ENCODE measurements at places on chromosomes 5 and 9. TPM values are rescaled to one million over a fixed set of nuclear protein-coding genes. Genes with fewer than 3 reads are reported as not detected.

- no peak for DNase-seq
Observed at GRCh38 chr5:16095612-16096011, 84.0 kb downstream of the MARCHF11 start.

GRCh38 chr9:14418301-14418940 is 104.5 kb upstream of the NFIB start:
- no peak for DNase-seq

DNA sequence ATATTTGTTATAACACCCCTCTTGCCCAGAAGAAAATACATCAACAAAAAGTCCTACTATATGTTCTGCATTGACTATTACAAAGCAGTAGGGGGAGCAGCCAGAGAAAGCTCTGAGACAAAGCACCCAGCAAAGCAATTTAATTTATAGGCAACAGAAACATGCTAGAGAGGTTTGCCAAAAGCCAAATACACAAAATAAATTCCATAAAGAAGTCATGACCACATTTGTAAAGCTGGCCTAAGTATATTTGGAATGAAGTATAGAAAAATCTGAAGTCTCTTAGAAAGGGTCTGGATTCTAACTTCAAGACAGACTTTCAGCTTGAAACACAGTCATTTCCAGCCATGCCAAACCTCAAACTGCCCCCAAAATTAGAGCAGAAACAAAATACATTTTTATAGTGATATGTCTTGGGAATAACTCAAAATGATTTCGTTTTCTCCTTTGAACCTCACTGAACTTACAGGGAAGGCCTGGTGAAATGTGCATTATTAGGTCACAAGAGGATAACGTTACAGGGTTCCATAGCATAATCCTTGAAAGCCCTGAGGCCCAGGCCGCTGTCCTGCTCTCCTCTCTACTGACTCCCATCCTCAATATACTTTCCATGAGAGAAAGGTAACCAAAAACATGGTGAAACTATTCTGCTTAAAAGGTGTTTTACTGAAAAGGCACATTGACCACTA is 451.8 kb downstream of the RAB3C start:
- peak; percentile 37 for DNase-seq

Gene CAVIN4
- total RNA-seq, result 0.48 TPM

DNA sequence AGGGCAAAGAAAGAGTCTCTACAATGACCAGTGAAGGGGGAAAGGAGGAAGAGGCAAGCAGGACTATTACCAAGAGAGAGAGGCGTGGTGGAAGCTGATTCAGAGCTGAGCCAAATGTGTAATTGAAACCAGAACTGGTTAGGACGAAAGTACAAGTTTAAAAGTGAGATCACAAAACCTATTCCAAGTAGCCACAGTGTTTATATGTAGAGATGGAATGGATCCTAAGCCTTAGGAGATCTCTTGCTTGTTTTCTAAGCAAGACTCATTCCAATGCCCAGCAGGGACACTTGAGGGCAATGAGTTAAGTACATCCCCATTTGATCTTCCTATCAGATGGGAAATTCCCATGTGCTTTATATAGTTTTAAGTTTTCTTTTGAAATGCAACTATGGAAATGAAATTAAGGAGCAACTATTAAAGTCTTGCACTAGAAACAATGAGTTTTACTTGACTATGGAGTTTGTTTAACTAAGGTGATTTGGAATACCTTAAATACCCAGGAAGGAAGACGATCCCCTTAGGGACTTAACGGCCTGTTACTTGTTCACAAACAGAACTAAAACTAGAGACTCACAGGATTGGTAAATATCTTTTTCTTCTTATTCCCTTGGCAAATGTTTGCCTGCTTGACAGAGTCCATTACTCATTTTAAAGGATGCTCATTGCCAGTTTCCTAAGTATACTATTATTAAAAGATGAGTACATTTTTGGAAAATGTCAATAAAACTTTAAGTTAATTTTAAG is 51.1 kb upstream of the SNX2 start:
- DNase-seq, result peak; percentile 71

Gene ANKRD20A1
- total RNA-seq, result not detected

GRCh38 chr5:123382252-123382651 is 41.0 kb downstream of the CEP120 start:
- DNase-seq, result no peak

GRCh38 chr5:166582416-166582815 is 1709.0 kb upstream of the WWC1 start:
- no peak for DNase-seq

- no peak for DNase-seq
Observed at GRCh38 chr9:130555968-130556367, 23.4 kb upstream of the FUBP3 start.

DNA sequence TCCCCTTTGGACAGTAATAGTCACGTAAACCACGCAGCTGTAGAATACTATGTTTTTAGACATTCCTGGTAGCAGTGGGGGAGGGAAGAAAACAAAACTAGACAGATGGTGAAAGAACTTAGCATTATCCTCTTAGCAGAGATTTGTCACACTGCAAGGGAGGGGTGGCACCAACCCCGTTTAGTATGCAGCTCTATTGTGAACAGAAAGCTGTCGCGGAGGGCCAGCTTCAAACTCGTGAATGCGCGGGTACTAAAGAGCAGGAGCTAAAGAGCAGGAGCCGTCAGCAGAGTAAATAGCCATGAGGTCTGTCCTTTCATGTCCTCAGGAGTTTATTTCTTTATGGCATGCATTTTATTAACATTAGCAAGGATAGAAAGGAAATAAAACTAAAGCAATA is 141.9 kb upstream of the SLC12A2 start:
- no peak for DNase-seq

Gene DMGDH
- total RNA-seq, result not detected

DNA sequence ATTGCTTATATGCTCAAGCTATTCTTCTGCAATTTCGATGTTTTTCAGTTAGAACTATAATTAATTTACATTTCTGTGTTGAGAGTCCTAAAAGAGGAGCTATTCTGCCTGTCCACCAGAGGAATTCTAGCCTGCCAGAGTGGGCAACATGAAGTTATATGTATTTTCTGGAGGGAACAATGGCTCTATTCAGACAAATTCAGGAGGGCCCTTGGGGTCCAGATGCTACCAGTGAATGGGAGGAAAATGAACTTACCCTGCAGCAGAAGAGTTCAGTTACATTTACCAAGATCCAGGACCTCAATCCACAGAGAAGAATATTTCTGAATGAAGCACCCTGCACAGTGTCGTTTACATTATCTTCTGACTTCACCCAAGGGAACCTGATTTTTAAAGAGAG is 80.7 kb downstream of the ITGA1 start:
- DNase-seq, result no peak

- DNase-seq, result peak; percentile 54
Observed at GRCh38 chr9:69936427-69936826, 107.2 kb upstream of the MAMDC2 start.

GRCh38 chr5:13278811-13279210 is 665.7 kb downstream of the DNAH5 start:
- DNase-seq, result peak; percentile 35

GRCh38 chr9:133974631-133975341 is 17.3 kb downstream of the VAV2 start:
- DNase-seq, result no peak

DNA sequence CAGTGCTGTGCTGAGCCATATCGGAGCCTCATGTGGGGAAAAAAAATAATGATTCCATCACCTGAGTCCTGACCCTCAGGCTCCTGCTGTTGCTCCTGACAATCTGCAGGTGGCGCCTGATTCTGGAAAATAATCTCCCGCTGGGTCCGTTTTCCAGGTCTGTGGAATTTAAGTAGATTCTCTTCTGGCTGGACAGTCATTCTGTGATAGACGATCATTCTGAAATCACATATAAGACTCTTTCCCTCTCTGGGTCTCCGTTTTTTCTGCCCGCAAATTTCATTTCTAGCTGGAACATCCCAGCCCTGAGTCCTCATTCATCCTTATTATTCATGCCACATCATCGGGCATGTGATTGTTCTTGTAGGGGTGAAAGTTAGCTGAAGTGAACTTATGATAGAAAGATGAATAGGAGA is 22.1 kb upstream of the STXBP1 start:
- peak; percentile 71 for DNase-seq

Gene JADE2
- 10.7 TPM for total RNA-seq

Gene TMEM171
- total RNA-seq, result 11.9 TPM

DNA sequence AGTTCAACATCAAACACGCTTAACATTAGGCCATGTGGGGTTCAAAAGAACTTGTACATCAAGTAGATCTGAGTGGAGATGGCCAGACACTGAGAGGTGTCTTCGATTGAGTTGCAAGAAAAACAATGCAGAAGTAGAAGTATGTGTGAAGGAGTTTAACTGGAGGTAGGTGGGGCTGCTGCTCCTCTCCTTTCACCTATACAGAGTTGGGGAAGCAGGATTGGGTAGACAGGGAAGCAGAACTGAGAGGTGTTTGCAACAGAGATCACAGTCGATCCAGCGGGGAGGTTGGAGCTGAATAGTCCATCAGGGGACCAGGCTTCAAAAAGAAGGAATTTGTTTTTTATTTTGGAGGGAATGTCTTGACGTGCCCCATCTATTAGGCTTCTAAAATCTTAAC is 61.7 kb upstream of the SLC27A6 start:
- no peak for DNase-seq

Gene ALDOB
- not detected for total RNA-seq

DNA sequence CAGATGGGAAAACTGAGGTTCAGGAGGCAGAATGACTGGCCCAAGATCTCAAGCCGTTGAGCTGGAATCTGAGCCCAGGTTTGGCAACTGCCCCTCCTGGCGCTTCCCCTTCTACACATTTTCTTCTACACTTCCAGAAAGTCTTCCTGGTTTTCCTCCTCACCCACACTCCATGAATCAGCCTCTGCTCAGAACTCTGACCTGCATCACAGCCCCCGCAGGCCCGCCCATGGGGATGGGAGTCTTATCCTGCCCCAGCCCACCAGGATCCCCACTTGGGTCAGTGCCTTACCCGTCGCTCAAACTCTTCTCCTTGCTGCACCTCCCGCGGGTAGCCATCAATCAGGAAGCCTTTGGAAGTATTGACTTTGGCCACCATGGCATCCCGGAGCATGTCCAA is 5.9 kb downstream of the AK1 start:
- DNase-seq, result no peak

- DNase-seq, result no peak
Observed at GRCh38 chr5:126301056-126301455, 122.2 kb upstream of the GRAMD2B start.

DNA sequence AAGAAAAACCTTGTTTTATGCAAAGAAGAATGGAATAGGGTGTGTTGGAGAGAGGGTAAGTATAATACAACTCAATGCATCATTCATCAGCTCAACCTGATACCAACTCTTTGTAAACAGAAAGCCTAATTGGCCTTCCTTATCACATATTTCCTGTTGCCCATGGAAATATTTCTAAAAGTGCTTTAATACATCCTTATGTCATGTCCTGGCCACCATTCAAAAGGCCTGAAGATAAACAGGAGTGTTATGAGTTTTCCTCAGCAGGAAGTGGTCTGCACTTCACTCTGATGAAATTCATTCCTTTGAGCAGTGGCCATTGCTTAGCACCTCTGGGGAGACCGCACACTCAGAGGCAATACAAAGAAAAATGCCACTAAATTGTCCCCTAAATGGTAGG is 511.2 kb downstream of the SEMA5A start:
- peak; percentile 79 for DNase-seq

Gene TBCA
- 122 TPM for total RNA-seq

GRCh38 chr9:109203761-109204360 is 36.8 kb upstream of the FRRS1L start:
- DNase-seq, result no peak

GRCh38 chr9:106772523-106773290 is 90.3 kb upstream of the ZNF462 start:
- peak; percentile 68 for DNase-seq

DNA sequence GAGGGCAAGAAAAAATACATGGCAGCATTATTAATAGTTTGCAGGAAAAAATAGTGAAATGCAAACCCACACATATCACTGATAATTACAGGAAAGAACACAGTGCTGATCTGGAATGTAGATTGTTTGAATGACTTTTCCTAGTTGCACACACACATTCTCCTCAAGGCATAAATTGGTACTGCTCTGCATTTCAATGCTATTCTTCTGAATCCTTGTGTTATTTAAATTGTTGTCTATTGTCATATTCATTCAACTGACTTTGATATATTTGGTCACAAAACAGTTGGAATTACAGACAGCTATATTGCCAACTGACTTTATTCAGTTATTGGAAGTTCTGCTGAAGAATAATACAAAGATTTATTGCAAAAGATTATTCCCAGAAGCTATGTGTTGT is 139.5 kb downstream of the CDH10 start:
- no peak for DNase-seq

Gene LPCAT1
- total RNA-seq, result 15.0 TPM

GRCh38 chr5:84985148-84985547 is 600.5 kb upstream of the EDIL3 start:
- DNase-seq, result no peak

Gene PRXL2C
- total RNA-seq, result 23.7 TPM

Gene ANKRD33B
- 0.36 TPM for total RNA-seq

- DNase-seq, result no peak
Observed at GRCh38 chr5:68187268-68188055, 28.1 kb upstream of the PIK3R1 start.

DNA sequence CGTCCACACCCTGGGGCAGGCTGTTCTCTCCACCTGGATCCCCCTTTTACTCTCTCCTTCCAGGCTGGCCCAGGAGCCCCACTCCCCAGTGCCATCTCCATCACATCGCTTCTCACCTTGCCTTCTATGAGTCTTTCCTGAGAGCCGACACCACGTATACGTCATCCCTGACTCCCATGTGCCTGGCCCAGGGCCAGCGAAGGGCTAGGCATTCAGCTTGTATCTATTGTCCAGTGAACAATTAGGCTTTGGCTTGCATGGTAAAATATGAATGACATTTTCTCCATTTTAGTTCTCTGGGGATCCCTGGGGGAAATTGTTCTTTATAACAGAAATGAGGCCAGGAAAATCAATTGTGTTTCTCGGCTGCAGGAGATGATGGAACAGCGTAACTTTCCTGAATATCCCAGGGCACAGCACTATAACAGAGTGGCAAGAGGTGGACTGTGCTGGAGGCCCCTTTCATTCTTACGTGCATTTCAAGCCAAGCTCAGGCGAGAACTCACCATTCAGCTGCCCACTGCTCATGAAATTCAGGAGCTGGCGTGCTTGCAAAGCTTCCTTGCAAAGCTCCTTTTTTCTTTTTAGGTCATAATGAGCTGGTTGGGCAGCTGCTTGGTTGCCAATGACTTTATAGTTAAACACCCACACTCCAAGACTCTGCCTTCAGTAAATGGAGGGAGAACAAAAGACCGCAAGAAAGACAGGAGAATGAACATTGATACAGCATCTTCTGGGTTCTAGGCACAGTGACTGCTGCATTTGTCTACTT is 37.7 kb downstream of the NSG2 start:
- no peak for DNase-seq

DNA sequence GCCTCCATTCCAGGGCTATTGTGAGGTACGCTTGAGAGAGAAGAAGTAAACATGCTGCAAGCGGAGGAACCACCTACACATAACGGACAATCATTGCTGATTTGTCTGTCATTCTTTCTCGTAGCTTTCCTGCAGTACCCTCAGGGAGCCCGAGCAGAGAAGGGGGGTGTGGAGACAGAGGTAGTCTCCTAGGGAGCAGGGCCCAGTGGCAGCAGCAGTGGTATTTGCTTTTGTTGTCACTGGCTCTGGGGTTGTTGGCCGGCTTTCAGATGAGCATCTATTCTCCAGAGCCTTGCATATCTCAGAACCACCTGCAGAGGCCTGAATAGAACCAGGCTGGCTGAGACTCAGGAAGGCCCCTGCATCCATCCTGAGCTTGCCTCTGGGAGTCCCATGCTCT is 19.9 kb downstream of the ENHO start:
- DNase-seq, result no peak

GRCh38 chr5:142823126-142823525 is 52.9 kb downstream of the ARHGAP26 start:
- peak; percentile 50 for DNase-seq

Gene OR1Q1
- total RNA-seq, result not detected

Gene STK32A
- total RNA-seq, result 0.84 TPM
